Activated naive CD4-positive, alpha-beta T cell treated with anti-CD3 and anti-CD28 coated beads, Interleukin-2, amount 50 U/mL, for 72 hours (primary cell): ENCODE measurements at places on chromosomes 7 and 10. TPM values are rescaled to one million over a fixed set of nuclear protein-coding genes. Genes with fewer than 3 reads are reported as not detected.

Gene JAKMIP3
- total RNA-seq = 0.82 TPM

Gene ZNF804B
- total RNA-seq = not detected

Gene PRRT4
- 0.27 TPM for total RNA-seq

Gene NEURL1
- 0.87 TPM for total RNA-seq

Gene LIPJ
- not detected for total RNA-seq

Gene HOXA7
- total RNA-seq = not detected

Gene EPHA1
- total RNA-seq = 1.8 TPM

Gene JCAD
- 0.05 TPM for total RNA-seq

Gene TBC1D12
- total RNA-seq = not detected

Gene PTPRN2
- total RNA-seq = 0.35 TPM

Gene GPNMB
- 1.8 TPM for total RNA-seq
